ENCODE measurements at places on chromosomes 6 and 20.

- DNase-seq, result peak; percentile 42
Measured at GRCh38 chr20:63700199-63701050, 4.0 kb downstream of the TNFRSF6B start.

DNA sequence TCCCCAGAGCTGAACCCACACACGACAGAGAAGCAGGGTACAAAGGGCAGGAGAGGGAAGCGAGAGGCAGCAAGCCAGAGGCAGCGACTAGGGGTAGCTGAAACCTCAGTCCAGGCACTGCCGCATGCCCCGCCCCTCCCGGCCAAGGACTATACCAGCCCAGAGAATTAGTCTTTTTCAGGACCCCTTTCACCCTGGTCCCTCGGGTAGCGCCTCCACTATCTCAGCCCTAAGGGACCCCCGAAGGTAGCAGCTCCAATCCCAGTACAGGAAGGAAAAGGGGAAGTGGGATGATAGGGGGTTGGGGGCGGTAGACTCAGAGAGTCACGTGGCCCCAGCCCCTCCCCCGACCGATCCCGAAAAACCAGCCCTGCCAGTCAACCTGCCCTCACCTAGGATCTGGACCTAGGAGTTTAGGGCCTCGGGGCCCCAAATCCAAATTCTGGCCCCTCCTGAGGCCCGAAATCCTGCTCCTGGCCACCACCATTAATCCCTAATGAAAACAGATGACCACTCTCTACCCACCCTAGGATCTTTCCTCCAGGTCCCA is 1.3 kb downstream of the RGL2 start:
- no peak for DNase-seq

DNA sequence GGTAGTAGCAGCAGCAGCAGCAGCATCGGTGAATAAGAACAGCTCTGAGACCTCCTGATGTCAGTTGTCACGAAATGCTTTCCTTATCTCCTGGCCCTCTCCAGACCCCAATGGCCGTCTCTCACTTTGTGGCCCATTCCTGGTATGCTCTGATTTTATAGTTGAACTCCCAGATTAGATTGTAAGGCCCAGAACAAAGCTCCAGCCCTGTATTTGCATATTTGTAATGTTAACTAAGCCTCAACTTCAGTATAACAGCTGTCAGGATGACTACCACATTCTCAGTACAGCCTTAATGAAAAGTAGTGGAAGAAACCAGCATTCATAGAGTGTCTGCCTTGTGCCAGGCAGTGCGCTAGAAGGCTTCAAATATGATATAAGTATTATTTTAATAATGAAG is 180.9 kb downstream of the SASH1 start:
- DNase-seq, result no peak

DNA sequence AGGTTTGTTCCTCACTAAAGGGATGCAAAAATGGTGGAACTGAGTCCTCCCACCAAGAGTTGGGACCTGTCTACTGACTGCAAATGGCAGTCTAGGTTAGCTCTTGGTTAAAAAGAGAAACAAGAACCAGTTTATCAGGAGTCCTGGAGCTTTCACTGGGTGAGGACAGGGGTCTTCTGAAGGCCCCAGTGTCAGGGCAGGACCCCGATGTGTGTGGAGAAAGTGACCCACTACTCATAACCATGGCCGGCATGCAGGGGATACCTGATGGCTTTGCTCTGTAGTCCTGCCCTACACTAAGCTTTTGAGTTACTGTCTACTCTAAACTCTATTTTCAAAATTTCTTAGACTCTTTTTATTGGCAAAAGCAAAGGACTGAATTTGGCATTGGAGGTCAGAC is 220.5 kb downstream of the ANKRD60 start:
- DNase-seq, result no peak

- no peak for DNase-seq
Measured at GRCh38 chr6:43702534-43703440, 15.2 kb upstream of the MRPS18A start.

GRCh38 chr6:168052291-168052891 is 26.6 kb downstream of the FRMD1 start:
- DNase-seq, result no peak

DNA sequence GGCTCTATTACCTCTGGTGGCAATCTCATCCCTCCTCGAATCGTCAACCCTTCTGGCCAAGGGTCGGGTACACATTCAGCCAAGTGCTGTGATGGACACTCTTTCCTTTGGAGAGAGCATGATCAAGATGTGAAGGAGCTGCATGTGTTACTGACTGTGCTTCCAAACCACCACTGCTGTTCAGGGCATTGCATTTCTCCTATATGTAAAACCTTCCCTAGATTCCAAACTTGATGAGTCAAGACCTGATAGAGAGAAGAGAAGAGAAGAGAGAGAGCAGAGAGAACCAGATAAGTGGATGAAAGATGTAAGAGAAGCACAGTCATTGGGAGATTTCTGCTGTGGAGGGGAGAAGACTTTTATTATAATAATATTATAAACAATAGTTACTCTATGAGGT is 162.2 kb downstream of the KCNQ5 start:
- no peak for DNase-seq

DNA sequence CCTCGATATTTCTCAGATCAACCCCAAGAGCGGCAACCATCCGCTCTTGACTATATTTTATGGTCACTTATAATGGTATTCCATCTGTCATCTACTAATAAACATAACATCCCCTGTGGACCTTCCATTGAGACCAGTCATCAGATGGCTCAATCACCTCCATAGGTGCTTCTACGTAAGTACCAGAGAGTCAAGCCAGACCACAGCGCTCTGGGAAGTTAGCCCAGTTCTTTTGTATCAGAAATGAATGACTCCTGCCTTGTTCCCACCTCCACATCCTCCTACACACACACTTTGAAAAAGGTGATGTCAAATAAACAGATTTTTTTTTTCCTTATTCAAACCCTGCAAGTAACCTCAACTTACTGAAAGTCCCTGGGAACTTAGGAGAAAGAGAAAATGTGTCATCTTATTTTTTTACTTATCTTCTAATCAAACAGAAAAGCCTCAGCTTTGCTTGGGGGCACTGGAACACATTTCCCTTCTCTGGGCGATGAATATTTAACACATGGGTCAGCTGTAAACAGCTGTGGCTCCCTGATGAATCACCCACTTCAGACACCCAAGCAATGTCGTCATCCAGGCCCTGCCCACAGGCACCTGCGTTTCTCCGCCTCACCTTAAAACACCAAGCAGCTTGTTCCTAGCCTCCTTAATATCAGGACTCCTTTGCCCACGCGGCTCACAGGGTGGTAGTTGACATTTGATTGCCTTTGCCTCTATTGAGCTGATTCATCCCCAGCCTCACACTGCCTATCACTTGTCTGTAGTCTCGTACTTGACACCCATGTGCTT is 121.4 kb upstream of the LY86 start:
- DNase-seq, result no peak

DNA sequence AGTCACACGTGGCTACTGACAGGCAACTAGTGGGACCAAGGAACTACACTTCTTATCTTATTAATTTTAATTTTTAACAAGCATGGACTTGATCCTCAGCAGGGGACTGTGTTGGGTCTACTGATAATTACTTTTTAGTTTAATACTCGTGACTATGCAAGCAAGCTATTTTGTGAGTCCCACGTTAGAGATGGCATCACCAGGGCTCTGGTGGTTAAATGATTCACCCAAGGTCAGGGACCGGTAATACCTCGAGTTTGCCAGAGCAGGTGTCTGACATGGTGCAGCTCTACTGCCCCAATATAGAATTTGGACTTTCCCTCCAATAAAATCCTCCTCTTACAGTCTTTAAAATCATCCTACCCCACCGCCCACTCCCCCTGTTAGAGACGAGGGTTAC is 98.6 kb upstream of the RIN2 start:
- no peak for DNase-seq

- no peak for DNase-seq
Measured at GRCh38 chr6:128821116-128821515, 61.8 kb upstream of the LAMA2 start.

DNA sequence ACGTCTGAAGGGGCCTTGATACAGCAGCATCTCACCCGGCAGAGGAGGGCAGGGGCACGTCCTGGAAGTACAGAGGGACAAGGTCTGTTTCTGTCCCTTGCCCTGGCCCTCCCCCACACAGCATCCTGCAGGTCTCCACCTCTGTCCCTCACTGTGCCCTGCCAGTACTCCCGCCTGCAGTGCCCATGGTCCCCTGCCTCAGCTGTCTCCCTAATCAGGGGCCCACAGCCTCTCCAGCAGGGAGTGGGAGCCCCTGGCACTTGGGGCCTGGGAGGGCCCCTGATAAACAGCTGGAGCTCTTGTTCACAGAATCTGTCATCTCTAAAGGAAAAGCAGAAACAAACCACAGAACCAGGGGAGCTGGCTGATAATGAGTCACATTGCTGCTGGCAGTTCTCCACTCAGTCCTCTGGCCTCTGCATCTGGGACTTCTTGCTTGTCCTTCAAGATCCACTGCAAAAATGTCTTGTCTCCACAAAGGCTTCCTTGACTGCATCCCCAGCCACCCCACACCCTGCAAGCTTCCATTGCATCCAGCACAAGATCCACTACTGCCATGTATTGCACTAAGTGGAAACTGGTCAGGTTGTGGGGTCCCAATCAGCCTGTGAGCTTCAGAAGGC is 33.2 kb upstream of the TAF8 start:
- DNase-seq, result no peak

DNA sequence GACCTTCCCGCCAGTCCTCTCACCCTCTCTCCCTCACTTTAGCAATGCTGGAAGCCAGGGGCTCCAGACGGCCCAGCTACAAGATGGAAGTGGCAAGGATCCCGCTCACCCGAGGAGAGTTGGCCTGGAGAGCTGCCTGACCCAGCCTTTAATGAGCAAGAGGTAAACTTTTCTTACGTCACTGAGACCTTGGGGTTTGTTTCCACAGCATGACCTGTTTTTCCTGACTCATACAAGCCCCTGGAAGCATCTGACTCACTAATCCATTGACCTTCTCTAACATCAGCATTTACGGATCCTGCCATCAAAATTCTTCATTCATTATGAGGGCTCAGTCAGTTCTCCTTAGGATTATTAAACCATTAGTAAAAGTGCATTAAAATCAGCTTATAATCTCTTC is 120.4 kb downstream of the MYLK4 start:
- DNase-seq, result no peak

DNA sequence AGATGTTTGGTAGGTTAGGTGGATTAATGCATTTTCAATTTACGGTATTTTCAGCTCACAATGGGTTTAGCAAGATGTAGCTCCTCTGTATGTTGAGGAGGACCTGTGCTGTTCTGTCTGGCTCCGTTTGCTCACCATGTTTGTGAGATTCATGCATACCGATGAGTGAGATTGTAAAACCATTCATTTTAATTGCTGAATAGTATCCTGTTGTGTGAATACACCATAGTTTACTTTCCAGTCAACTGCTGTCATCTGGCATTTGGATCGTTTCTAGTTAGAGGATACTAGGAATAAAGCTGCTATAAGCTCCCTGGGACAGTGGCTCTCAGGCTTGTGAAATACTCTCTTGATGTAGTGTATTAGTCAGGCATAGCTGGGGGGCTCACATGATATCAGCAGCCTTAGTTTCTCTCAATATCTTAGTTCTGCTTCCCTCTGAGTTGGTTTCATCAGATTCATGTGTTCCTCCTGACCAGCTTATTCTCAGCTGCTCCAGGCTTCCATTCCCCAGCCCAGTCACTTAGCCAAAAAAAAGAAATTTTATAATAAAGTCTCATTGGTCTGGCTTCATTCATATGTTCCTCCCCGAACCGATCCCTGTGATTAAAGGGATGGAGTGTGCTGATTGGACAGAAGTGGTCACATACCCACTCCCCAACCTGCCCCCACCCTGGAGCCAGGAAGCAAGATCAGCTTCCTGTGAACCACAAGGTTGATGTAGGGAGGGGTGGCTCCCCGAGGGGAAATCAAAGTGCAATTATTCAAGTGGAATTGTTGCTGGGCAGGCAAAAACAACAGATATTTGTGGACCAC is 10.9 kb upstream of the B4GALT5 start:
- DNase-seq, result no peak

DNA sequence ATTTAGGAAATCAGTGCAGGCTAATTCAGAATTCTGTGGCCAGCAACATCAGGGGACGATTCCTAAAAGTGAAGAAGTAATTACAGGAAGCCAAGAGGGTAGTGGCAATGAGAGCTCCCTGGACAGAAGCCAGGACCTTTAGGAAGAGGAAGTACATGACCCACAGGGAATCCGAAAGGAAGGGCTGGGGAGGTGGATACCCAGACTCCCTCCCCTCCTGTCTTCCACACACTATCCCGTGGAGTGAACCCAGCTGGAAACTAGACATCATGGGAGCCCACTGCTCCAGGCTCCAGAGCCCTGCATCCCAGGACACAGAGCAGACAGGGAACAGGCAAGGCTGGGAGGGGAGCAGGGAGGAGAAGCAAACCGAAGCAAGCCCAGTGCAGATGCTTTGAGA is 83.0 kb downstream of the SNX5 start:
- no peak for DNase-seq

DNA sequence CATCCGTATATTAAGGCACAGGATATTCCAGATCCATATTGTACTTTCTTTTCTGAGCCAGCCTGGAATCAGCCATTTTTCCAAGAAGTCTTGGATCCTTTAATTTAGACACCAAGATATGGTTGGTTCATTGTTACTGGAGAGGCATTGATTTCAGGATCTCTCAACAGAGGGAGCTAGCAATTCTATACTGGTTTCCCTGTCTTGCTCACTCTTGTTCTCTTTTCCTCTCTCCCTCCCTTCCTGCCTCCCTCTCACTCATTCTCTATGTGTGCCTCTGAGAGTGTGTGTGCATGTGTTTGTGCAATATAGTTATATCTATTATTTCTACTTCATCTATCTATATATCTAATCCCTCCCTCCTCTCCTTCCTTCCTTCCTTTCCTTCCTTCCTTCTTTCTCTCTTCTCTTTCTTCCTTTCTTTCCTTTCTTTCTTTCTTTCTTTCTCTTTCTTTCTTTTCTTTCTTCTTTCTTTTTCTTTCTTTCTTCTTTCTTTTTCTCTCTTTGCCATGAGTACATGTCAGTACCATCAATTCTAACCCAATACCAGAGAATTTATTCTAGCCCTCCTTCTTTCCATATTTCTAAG is 299.1 kb downstream of the EPHA7 start:
- no peak for DNase-seq

DNA sequence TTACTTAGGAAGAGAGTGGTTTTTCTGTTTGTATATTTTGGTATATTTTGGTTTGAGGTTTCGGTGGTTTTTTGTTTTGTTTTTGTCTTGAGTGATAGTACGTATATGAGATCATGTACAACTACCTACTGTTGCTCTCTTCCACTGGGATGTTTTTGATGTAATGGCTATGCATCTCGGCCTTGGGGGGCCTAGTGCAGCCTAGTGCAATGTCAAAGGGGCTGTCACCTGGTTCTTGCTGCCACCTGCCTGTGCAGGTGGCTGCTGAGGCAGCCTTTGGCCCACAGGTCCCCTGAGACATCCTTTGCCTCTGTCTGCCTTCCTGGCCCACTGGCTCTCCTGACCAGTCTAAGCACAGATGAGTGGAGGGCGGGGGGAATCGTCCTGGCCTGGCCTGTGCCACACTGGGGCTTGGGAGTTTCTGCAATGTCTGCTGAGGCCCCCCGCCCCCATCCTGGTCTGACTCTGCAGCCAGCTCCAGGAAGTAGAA is 546.6 kb downstream of the CD83 start:
- no peak for DNase-seq

- DNase-seq, result no peak
Measured at GRCh38 chr20:60345106-60345505, 386.9 kb downstream of the CDH26 start.

- DNase-seq, result no peak
Measured at GRCh38 chr6:89221129-89221528, 4.0 kb upstream of the GABRR1 start.

Measured in CD8-positive, alpha-beta memory T cell (primary cell).